Occipital lobe (tissue), 3 donors: ENCODE measurements at places on chromosomes 12 and 14. TPM values are rescaled to one million over a fixed set of nuclear protein-coding genes. Genes with fewer than 3 reads are reported as not detected.

GRCh38 chr14:23404331-23404900 lies 3.7 kb downstream of the MYH6 start:
- no peak for DNase-seq

LGR5 gene
- total RNA-seq: not detected

DNA sequence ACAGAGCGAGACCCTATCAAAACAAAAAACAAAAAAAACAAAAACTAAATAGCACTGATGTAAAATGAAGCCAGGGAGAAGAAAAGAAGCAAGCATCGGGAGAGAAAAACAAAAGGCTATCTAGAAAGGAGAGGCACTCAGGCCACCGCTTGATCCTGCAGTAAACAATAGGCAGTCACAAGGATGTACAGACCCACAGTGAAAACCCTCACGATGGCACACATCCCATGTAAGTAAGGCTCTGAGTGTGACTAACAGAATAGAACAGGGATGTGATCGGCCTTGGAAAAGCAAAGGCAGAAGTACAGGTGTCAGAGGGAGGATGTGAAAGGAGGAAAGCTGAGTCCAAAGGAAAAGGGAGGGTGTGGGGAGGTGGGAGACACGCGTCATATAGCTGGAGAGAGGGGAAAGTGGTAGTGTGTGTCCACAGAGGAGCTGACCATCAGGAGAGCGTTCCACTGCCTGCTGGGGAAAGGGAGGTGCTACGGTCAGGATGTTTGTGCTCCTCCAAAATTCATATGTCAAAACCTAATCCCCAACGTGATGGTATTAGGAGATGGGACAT lies 31.5 kb downstream of the CAMKK2 start:
- DNase-seq: no peak

FERMT2 gene
- total RNA-seq: 124 TPM

DNA sequence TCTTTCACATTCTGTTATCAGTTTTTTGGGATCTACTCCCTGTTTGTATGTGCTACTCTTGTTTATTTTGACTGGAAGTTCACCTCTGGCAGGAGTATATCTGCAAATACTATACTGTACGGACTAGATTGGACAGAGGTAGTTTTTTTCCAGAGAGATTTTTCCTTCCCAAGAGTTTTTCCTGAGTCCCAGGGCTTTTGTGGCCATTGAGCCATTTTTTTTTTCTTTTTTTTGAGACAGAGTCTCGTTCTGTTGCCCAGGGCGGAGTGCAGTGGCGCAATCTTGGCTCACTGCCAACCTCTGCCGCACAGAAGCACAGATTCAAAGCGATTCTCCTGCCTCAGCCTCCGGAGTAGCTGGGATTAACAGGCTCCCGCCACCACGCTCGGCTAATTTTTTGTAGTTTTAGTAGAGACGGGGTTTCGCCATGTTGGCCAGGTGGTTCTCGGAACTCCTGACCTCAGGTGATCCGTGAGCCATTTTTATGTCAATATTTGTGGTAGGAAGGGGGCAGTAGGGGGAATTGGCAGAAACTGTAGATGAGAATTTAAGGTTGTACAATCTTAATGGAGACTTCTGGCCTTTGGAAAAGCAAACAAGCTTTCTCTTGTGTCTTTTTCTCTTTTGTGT lies 19.4 kb downstream of the KTN1 start:
- no peak for DNase-seq

- DNase-seq: no peak
Observed at GRCh38 chr14:39755269-39755878, 323.1 kb upstream of the FBXO33 start.

MNAT1 gene
- 91.9 TPM for total RNA-seq

DNA sequence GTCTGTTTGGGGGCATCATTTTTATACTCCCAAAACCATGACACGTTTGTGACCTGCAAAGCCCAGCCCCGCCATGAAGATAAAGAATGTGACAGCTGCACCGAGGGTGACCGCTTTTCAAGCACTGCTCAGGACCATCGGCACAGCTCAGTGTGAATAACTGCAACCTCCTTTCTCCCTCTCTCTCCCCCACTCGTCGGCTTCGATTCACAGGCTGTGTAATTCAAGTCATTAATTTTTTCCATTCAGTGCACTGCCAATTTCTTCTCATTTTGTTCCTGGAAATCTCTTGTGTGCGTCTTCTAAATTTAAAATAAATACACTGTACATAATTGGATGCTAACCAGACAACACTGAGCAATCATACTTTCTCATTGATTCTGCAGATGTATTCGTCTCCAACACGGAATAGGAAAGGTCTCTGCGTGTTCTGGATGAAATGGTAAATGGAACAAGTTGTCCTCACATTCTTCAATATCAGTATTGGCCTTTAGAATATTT lies 260.8 kb downstream of the TTC8 start:
- no peak for DNase-seq

ANO2 gene
- 3.6 TPM for total RNA-seq

- no peak for DNase-seq
Observed at GRCh38 chr14:35213869-35214387, 78.3 kb upstream of the PSMA6 start.

GRCh38 chr14:103107941-103108748 lies 13.6 kb downstream of the EXOC3L4 start:
- DNase-seq: no peak

DNA sequence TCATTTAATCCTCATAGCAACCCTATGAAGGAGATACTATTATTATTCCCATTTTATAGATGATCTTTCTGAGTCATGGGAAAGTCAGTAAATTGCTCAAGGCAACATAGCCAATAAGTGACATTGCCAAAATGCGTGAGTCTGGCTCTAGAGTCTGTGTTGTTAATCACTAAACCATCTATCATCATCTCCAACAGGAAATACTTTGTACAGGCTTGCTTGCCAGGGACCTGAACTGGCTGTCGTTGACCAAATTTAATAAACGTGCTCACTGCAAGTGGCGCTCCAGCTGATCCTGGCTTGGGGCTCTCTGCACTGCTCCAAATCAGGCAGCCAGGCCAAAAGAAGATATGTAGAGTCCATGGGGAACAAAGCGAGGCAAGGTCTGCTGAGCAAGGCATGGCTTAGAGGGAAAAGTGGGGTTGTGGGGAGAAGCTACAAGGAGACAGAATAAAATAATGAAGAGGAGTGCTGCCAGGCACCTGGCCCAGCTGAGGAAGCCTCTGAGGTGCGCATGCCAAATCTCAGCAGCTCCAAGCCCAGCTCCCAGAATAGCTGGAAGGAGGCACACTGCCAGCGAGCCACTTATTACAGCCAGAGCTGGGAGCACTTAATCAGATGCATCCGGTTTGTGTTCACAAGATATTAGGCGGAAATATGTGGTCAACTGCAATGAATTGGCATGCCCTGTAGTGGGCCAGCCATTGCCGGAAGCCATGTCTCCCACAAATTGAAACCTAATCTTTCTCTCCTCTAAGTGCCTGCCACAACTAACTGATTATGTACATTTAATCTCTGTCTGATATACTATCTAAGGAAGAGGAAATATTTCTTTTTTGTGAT lies 43.3 kb upstream of the PTPRO start:
- DNase-seq: no peak

DNA sequence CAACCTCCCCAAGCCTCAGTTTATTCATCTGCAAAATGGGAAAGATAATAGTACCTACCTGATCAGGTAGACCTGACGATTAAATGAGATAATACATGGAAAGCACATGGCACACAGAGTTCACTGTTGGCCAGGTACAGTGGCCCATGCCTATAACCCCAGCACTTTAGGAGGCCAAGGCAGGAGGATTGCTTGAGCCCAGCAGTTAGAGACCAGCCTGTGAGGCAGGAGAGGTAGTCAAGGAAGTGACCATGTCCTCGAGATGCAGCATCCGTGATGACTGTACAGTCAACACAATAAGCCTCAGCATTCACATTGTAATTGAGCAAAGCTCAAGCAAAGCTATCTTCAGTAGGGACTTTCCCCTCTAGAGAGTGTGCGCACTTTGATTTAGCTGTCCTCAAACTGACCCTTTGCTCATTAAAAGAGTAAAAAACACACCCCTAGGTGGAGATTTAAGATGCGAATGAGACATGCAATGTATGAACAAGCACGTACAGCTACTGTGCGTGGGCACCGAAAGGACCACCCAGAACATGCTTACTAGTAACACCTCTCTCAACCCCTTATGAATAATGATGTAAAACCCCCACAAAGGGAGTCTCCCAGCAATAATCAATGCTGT lies 9.9 kb downstream of the ISCU start:
- no peak for DNase-seq

DNA sequence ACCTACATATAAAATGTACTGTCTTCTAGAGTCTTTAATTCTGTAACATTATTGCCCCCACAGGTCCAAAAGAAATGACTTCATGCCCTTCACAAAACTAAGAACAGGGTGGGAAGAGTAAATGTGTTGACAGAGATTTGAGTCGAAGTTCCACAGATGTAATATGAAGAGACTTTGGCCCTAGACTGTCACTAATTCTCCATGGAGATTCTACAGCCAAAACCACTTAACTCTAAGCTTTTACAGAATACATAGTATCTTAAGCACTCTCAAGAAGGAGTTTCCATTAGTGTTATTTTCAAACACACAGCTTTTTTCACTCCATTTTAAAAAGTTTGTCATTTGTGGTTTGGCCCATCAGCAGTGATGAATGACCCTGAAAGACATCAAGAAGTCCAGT lies 56.3 kb downstream of the ABCC9 start:
- no peak for DNase-seq

GRCh38 chr14:52235434-52235833 lies 32.1 kb upstream of the PTGDR start:
- no peak for DNase-seq

SERPINA6 gene
- total RNA-seq: not detected

GRCh38 chr14:102071283-102071998 lies 15.4 kb downstream of the HSP90AA1 start:
- DNase-seq: no peak

PPP4R4 gene
- total RNA-seq: 0.31 TPM

GRCh38 chr14:34043627-34044372 lies 92.9 kb upstream of the EGLN3 start:
- DNase-seq: no peak

TOMM20L gene
- not detected for total RNA-seq

GRCh38 chr12:50205648-50206047 lies 38.5 kb upstream of the CERS5 start:
- DNase-seq: no peak

GRCh38 chr12:6981152-6982052 lies 10.7 kb downstream of the EMG1 start:
- DNase-seq: no peak

- no peak for DNase-seq
Observed at GRCh38 chr14:88554457-88555286, at the start of gene PTPN21. Gene PTPN21 (minus strand): TSS chr14:88555007. CDS start chr14:88550417, 4,590 bp downstream.

DNA sequence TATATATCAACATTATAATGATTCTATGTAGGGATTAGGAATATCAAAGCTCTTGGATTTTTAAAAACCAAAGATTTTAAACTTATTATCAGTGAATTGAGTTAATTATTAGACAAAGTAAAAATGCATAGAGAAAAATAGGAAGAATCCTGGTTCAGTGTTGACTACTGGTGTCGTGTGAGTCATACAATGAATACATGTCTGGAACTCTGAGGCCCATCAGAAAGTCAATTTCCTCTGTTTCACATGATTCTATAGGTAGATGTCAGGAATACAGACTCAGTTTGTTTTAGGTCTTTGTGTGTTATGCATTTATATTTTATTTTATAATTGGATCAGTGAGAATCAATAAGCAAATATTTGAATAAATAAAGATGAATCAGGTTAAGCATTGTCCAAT lies 84.5 kb upstream of the RTL1 start:
- no peak for DNase-seq

TAS2R19 gene
- total RNA-seq: 28.7 TPM

- no peak for DNase-seq
Observed at GRCh38 chr12:78886719-78887407, 22.3 kb downstream of the SYT1 start.

GRCh38 chr12:101470939-101471338 lies 4.2 kb upstream of the SPIC start:
- no peak for DNase-seq

GRCh38 chr12:46516933-46517578 lies 144.5 kb upstream of the SLC38A2 start:
- no peak for DNase-seq

DNA sequence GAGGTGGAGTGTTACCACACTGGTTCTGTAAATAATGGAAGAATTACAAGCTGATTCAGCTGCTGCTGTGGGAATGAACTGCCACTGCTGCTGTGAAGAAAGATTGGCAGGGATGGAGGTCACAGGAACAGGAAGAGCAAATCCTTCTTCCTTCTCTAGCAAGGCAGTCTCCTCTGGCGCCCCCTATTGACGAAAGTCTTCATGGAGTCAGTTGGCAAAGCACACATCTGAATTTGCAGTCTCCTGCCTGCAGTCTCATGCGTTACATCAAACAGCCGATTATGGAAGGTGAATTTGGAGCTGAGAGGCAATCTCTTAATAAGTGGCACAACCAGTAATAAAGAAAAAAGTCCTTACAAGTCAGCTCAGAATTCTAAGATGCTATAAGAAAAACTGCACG lies 106.0 kb upstream of the TMTC1 start:
- DNase-seq: no peak

DNA sequence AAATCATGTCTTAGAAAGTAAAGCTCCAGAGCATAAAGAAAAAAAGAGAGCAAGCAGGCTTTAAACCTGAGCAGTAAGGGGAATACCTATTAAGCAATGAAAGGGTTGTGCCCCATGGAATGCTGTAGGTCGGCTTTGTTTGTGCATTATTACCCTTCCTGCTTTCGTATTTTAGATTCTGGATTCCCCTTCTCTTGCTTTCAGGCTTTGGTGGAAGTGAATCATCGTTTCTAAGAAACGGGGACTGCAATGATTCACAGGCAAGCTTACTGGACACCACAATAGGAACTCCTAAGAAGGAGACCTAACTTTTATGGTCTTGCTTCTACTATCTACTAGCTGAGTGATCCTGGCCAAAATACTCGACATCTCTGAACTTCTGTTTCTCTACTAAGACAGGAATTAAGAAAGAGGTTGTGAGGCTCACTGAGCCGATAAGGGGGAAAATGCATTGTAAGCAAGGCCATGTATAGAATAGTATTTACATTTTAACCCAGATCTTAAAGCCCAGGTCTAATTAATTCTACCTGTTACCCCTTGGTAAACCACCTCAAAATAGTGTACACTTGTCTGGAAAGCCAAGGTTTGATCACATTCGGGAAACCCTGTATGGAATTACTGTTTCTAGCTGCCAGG lies 1.2 kb upstream of the BMAL2 start:
- DNase-seq: no peak

DNA sequence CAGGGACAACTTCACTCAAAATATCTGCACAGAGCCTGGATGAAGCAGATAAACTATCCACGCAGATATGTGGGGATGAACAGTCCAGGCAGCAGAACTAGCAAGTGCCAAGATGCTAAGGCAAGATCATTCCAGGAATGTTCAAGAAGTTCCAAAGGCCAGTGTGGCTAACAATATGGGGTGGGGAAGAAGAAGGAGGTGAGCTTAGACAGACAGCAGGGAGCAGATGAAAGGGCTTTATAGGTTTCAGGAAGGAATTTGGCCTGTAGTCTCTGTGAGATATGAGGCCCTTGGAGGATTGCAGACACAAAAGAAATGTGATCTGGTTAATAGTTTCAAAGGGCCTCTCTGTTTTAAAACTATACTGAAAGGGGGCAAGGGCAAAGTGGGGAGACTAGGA lies 63.5 kb upstream of the PPM1H start:
- no peak for DNase-seq

FMNL3 gene
- 12.0 TPM for total RNA-seq

PTHLH gene
- total RNA-seq: not detected

GRCh38 chr14:90986510-90986909 lies 73.9 kb downstream of the RPS6KA5 start:
- no peak for DNase-seq
